A549 treated with CpdA at 1 μM for 4 hours (cell line): ENCODE measurements at places on chromosomes 1 and 21. TPM values are rescaled to one million over a fixed set of nuclear protein-coding genes. Genes with fewer than 3 reads are reported as not detected.

Gene SIK1
- total RNA-seq: 10.9 to 17.9 TPM (median 12.8 TPM) in 5 replicates

Gene AIRE
- not detected in 5 replicates for total RNA-seq

Gene FCRL6
- total RNA-seq: not detected in 5 replicates

Gene FLAD1
- 38.6 to 46.1 TPM (median 42.8 TPM) in 5 replicates for total RNA-seq

Gene SPRR5
- not detected in 5 replicates for total RNA-seq

Gene RSPO1
- total RNA-seq: 0.09 to 0.13 TPM (median 0.10 TPM) in 4 of 5 replicates, not detected in the other

Gene SELP
- total RNA-seq: not detected in 5 replicates

Gene PTGFR
- 0.02 TPM in 1 of 5 replicates, not detected in the others for total RNA-seq
